ENCODE measurements at places on chromosomes 5 and 9.

GRCh38 chr5:88722546-88723073, 160.4 kb downstream of the MEF2C start:
- DNase-seq = no peak

GRCh38 chr5:16881251-16881650, 54.8 kb downstream of the MYO10 start:
- DNase-seq = no peak

GRCh38 chr5:77230727-77231470, 20.4 kb downstream of the PDE8B start:
- no peak for DNase-seq

DNA sequence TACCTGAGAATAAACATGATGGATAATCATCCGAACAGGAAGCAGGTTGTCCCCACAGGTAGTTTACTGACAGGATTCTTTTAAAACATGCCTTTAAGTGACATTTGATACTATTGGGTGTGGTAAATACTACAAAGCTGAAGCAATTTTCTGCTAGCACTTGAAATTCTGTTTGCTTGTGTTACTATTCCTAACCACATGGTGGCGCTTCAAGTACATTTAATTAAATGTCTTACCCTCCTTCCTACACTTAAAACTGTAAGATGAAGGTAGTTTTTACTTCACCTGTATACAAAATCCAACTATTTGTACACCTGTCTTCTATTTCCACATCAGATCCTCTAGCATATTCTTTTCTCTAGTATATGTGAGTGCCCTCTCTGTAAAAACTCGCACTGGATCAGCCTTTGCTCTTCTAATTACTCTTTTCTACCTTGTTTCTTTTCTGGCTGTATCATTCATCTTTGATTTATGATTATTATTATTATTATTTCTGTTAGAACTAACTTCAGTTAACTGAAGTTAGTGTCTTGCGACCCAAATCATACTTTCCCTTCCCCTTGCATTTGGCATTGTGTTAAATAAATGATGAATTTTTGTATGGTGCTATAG, 18.4 kb downstream of the SLC25A46 start:
- DNase-seq = peak; percentile 37

DNA sequence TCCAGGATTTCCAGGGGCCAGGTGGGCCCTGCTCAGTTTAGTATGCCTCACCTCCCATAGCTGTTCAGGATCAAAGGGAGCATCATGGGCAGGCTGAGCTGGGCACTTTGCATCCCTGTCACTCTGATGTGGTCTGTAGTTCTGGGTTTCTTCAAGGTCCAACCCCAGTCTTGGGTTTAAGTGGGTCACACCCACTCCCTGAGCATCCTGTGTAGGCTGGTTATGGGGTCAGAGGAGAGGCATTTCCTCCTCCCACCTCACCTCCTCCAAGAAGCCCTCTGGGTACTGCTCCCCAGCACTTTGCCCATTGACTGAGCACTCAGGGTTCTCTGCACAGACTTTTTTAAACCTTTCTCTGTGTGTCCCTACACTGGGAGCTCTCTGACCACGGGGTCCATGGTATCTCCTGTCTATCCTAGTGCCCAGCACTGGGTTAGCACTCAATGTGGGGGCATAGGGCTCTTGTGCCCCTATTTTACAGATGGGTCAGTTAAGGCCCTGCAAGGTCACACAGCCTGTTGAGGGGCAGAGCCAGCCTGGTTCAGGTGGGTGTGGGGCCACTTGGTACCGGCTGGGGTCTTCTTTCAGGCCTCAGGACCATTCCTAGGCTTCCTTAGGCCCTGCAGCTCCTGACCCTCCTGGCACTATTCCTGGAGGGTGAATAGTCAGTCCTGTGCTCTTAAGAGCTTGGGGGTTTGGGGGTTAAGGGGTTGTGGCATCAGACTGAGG, 19.0 kb downstream of the CXXC5 start:
- peak; percentile 33 for DNase-seq

GRCh38 chr5:95715799-95716461, 15.2 kb upstream of the RHOBTB3 start:
- peak; percentile 48 for DNase-seq

DNA sequence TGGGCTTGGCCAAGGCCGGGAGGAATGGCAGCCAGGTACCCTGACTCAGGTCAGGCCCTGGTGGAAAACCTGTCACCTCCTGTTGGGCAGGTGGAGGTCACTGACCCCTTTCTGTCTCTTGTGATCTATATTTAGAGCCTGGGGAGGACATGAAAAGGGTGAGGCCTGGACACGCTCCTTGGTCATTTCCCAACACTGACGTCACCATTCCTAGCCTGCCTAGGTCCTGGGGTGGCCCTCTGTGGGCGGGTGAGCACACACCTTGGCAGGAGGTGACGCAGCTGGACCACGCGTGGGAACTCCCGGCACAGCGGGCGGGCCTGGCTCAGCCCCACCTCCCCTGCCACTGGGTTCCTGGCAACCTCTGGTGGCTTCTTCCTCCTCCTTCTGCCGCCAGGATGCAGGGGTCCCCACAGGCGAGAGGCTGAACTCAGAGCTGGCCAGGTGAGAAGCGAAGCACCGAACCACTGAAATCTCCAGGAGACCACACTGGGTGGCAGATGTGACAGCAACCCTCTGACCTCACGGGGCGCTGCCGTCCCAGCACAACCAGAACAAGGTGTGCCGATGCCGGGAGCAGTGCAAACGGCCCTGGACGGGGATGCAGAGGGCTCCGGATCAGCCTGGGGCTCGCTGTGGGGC, 6.4 kb upstream of the RALGDS start:
- DNase-seq = no peak

DNA sequence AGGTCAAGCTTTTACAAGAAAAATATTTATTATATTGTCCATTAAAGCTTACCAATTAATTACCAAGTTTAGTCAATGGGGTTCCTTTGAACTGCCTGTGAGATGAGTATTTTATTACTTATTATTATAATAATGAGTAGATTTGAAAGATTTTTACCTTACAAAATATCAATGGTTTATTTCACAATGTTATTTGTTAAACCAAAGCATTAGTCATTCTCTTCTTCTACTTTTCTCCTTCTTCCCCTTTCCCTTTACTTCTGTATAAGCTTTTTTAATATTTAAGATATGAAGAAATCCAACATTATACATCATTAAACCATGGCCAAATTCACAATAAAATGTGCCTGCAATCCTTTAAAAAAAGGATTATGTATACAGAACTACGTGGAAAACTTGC, 369.5 kb downstream of the ARL15 start:
- no peak for DNase-seq

GRCh38 chr9:32384002-32384363, 460 bp upstream of the ACO1 start:
- no peak for DNase-seq

- DNase-seq = no peak
Observed at GRCh38 chr5:170353011-170353761, 36.0 kb downstream of the KCNMB1 start.

- no peak for DNase-seq
Observed at GRCh38 chr9:72809586-72809985, 143.3 kb downstream of the ALDH1A1 start.

DNA sequence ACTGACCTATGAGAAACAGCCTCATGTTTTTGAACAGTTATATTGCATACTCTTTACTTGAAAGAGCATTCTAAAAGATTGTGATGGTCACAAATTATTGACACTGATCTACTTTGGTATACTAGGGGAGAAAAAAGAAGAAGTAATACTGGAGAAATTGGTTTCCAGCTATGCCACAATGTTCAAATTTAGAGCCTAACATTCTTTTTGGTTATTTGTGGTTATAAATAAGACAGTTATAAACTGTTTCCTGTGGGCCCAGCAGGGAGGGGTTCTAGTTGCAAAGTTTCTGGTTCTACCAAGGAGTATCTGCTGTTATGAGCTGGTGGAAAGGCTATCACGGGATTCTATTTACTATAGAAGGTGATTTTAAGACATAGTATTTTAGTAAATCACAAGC, 4.8 kb downstream of the CWC27 start:
- no peak for DNase-seq
